Aorta (tissue), 5 donors: ENCODE measurements at places on chromosomes 6 and 20. TPM values are rescaled to one million over a fixed set of nuclear protein-coding genes. Genes with fewer than 3 reads are reported as not detected.
A peak's percentile ranks its signal among the peaks of the same experiment; 100 is the strongest.

DLK2 gene
- not detected for total RNA-seq

DNA sequence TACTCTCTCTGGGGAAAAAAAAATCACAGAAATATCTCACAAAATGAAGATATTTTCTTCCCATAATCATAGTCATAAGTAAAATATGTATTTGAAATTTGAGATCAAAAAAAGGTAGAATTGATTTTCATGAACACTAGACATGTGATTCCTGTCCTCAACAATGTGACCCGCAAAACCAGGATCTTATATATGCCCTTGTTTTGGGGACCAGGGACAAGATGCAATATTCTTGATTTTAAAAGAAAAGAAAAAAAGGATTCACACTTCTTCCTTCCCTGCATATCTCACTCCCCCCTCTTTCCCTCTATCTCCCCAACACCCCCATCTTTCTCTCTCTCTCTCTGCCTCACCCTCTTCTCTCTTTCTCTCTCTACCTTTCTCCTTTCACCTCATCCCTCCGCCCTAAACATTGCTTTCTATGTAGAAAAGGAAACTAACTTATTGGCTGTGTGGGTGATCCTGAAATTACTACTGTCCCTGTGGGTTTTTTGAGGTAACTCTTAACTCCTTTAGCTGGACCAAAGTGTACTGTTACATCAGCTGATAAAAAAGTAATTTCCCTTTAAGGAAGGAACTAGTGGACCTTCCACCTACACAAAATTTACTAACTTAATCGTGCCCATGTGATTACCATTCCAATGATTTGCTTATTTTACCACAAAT is 85.6 kb downstream of the AIG1 start:
- no peaks in the 10 kb centered on the region for H3K27me3 ChIP-seq
- no peak overlapping the region for H3K4me3 ChIP-seq
- no peak for DNase-seq
- no peaks in the 10 kb centered on the region for H3K36me3 ChIP-seq
- H3K4me1 ChIP-seq, result no peaks in the 10 kb centered on the region
- H3K27ac ChIP-seq, result no peak overlapping the region

ATG5 gene
- 30.3 TPM for total RNA-seq

- H3K27me3 ChIP-seq, result no peaks in the 10 kb centered on the region
- no peaks in the 10 kb centered on the region for H3K36me3 ChIP-seq
- no peak for DNase-seq
- no peak overlapping the region for H3K27ac ChIP-seq
Measured at GRCh38 chr6:22596011-22596410, 26.6 kb downstream of the HDGFL1 start.

DNA sequence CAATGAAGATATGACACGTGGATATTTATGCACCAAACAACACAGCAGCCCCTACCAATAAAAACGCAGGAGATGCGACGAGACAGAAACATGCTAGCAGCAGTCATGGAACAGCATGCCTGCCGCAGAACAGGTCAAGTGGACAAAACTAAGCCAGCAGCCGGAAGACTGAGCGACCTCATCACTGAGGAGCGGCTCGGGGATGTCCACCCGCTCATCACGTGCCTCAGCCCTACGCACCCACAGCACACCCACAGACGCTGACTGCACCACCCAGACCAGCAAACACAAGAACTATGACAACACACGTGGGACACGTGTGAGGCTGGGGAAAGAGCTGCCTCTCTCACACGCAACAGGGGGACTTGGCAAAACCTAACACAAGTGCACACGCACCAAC is 81.7 kb downstream of the TAF4 start:
- peaks cover 4% of the 10 kb centered on the region for H3K36me3 ChIP-seq
- DNase-seq, result no peak

HLA-DPB1 gene
- total RNA-seq, result 215 TPM

SEL1L2 gene
- total RNA-seq, result not detected

PTCRA gene
- total RNA-seq, result not detected

- no peaks in the 10 kb centered on the region for H3K27me3 ChIP-seq
- no peaks in the 10 kb centered on the region for H3K36me3 ChIP-seq
- H3K4me3 ChIP-seq, result peak overlapping the region; percentile 64
- H3K4me1 ChIP-seq, result peaks cover 2% of the 10 kb centered on the region
Measured at GRCh38 chr6:159728531-159728964, 1.2 kb downstream of the WTAP start.

DEFB124 gene
- 7.6 TPM for total RNA-seq

GRCh38 chr20:33165416-33166055 is 2.4 kb upstream of the BPIFA2 start:
- DNase-seq, result no peak

GRCh38 chr6:44833248-44833647 is 445.7 kb downstream of the CDC5L start:
- no peaks in the 10 kb centered on the region for H3K36me3 ChIP-seq
- H3K4me1 ChIP-seq, result no peaks in the 10 kb centered on the region
- H3K27ac ChIP-seq, result no peak overlapping the region

FHL5 gene
- 413 TPM for total RNA-seq

DNA sequence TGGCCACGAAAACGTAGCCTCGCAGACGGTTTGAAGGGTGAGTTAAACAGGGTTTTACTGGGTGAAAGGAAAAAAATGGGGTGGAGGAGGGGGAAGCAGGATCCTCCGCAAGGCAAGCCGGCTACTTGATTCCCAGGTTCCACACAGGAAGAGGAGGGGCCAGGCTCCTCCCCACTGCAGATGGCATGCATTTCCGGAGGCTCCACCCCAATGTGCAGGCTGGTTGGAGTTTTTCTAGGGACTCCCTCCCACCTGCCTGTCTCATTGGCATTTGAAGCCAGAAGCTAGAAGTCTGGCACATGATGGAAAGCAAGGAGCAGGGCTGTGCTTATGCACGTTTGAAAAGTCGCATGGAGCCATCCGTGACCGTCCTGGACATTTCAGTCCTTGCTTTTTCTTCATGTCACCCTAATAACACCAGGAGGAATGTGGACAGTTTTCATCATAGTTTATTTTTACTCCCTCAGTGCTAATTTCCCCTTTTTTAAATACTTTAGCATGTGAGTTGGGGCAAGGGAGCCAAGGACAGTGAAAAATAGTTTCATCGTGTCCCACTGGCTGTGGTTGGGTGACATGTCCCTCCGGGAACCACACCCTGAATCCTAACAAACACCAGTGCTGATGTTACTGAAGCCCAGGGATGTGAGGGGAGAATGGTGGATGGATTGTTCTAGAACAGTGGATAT is 100.1 kb upstream of the INSM1 start:
- no peaks in the 10 kb centered on the region for H3K27me3 ChIP-seq
- no peak overlapping the region for H3K27ac ChIP-seq
- H3K4me1 ChIP-seq, result no peaks in the 10 kb centered on the region
- no peaks in the 10 kb centered on the region for H3K36me3 ChIP-seq

- no peaks in the 10 kb centered on the region for H3K36me3 ChIP-seq
- H3K27me3 ChIP-seq, result no peaks in the 10 kb centered on the region
- H3K4me3 ChIP-seq, result no peak overlapping the region
- no peak overlapping the region for H3K27ac ChIP-seq
- H3K4me1 ChIP-seq, result no peaks in the 10 kb centered on the region
- DNase-seq, result no peak
Measured at GRCh38 chr20:10022625-10023024, 12.2 kb upstream of the ANKEF1 start.

DNA sequence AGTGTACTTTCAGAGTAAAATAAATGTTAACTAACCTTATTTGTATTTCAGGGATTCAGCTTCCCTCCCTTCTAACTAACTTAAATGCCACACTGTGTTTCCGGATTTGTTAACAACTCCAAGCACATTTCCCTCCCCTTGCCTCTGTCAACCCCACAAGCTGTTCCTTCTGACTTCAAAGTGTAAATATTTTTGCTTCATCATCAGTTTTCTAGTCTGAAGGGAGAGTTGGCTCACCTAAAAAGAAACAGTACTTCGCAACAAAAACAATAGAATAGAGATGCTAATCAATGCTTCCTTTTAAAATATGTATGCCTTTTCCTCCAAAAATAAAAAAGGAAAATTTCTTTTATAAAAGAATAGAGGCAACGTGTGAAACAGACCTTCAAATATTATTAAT is 132.6 kb downstream of the THEMIS start:
- H3K27me3 ChIP-seq, result no peaks in the 10 kb centered on the region
- no peak overlapping the region for H3K4me3 ChIP-seq
- H3K27ac ChIP-seq, result no peak overlapping the region

EYS gene
- not detected for total RNA-seq

DNA sequence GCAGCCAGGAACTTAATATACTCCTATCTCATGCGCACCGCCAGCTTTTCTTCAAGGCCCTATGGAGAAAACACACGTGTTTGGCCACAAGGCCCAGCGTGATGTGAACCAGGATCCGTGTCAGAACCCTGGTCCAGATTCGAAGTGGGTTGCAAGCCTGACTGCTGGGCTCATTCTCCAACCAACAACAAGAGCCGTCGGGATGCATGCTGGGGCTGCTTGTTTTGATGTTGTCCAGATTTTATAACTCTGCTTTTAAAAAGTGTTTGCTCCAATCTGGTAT is 463 bp upstream of the SLC22A2 start:
- DNase-seq, result no peak
- H3K27me3 ChIP-seq, result no peaks in the 10 kb centered on the region
- no peaks in the 10 kb centered on the region for H3K36me3 ChIP-seq
- peak overlapping the region; percentile 32 for H3K27ac ChIP-seq
- H3K4me1 ChIP-seq, result no peaks in the 10 kb centered on the region

GRCh38 chr6:136969930-136970329 is 47.8 kb downstream of the SLC35D3 start:
- no peak for DNase-seq
- no peaks in the 10 kb centered on the region for H3K27me3 ChIP-seq
- no peak overlapping the region for H3K27ac ChIP-seq
- H3K4me3 ChIP-seq, result no peak overlapping the region

SGK2 gene
- 2.7 TPM for total RNA-seq

MUC22 gene
- total RNA-seq, result not detected

DNA sequence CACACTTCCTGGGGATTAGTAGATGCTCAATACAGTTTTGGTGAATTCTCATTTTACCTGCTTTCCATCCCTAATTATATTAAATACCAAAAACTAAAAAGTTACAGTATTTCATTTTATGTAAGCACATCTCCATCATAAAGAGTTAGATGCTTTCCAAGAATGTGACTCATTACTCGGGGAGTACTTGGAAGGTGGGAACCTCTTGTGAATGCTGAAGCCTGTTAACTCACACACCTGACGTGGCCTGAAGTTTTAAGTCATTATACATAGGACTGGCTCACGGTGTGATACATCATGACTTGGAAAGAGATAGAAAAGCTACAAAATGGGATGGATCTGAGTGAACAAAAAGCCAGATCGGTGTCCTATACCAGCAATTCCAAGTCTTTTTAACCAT is 2.2 kb upstream of the OSER1 start:
- no peak for DNase-seq
- no peak overlapping the region for H3K4me3 ChIP-seq
- peaks cover 7% of the 10 kb centered on the region for H3K4me1 ChIP-seq
- H3K27me3 ChIP-seq, result no peaks in the 10 kb centered on the region
- H3K27ac ChIP-seq, result no peak overlapping the region

TP53INP2 gene
- total RNA-seq, result 29.7 TPM

DNA sequence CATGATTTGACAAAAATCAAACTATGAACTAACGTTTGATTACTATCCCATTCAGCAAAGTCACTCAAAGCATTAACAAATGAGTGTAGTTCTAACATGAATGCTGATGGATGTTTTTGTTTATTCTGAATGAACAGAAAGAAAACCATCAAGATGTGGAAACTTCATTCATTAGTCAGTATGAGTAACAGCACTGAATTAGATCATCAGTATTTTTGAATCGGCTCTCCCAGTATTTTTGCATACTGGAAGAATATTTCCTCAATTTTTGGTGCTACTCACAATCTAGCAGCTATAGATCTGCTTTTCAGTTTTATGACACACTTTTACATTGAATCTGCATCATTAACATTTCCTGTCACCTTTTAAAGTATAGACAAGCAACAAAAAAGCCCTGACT is 63.8 kb upstream of the CD83 start:
- no peaks in the 10 kb centered on the region for H3K36me3 ChIP-seq
- H3K27ac ChIP-seq, result no peak overlapping the region
- H3K27me3 ChIP-seq, result no peaks in the 10 kb centered on the region
- H3K4me1 ChIP-seq, result no peaks in the 10 kb centered on the region
- DNase-seq, result no peak
- no peak overlapping the region for H3K4me3 ChIP-seq

DNA sequence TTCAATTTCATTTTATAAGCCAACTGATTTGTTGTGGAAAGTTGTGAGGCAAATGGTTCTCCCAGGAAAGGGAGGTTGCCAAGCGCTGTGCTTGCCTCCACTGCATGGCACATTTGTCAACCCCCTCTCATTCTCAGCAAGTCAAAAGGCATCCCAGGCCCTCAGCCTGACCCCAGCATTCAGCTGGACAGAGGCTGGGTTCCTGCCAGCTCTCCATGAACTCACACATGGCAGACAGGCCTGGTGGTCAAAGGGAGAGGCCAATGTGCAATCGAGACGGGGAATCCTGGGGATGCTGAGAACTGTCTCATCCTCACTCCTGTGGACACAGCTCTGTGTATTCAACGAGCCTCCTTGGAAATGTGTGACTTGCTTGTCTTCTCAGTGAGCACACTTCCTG is 106.0 kb upstream of the CDH4 start:
- no peaks in the 10 kb centered on the region for H3K27me3 ChIP-seq
- no peak for DNase-seq
- no peak overlapping the region for H3K27ac ChIP-seq
- H3K36me3 ChIP-seq, result no peaks in the 10 kb centered on the region
- no peak overlapping the region for H3K4me3 ChIP-seq
- no peaks in the 10 kb centered on the region for H3K4me1 ChIP-seq

SIRPD gene
- 0.42 TPM for total RNA-seq

GRCh38 chr20:17972121-17972520 is 3.3 kb downstream of the MGME1 start:
- peak overlapping the region; percentile 30 for H3K27ac ChIP-seq
- H3K36me3 ChIP-seq, result no peaks in the 10 kb centered on the region
- H3K4me1 ChIP-seq, result no peaks in the 10 kb centered on the region
- no peaks in the 10 kb centered on the region for H3K27me3 ChIP-seq

GRCh38 chr6:75402296-75402695 is 91.3 kb downstream of the FILIP1 start:
- H3K4me3 ChIP-seq, result no peak overlapping the region
- peaks cover 17% of the 10 kb centered on the region for H3K4me1 ChIP-seq
- peak; percentile 59 for DNase-seq
- H3K27ac ChIP-seq, result peak overlapping the region; percentile 57
- no peaks in the 10 kb centered on the region for H3K27me3 ChIP-seq

DNA sequence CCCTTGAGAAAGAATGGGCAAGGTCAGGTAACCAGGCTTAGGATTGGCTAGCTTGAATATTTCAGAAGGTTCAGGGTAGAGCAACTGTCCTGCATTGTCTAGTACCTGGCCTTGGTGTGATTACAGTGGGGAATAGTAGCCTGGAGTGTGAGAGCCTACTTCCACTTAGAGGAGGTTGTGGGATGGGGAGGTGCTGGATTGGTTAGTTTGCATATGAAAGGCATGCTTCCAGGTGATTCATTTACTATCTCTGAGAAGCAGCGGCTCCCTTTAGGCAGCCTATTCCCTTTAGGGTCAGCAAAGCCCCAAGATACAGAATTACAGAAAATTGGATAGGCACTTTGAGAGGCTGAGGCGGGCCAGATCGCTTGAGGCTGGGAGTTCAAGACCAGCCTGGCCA is 25.0 kb upstream of the SCGN start:
- H3K4me1 ChIP-seq, result no peaks in the 10 kb centered on the region
- H3K4me3 ChIP-seq, result no peak overlapping the region
- no peaks in the 10 kb centered on the region for H3K27me3 ChIP-seq
- H3K27ac ChIP-seq, result no peak overlapping the region
- no peak for DNase-seq

UBE2C gene
- 1.9 TPM for total RNA-seq
